ENCODE measurements at places on chromosomes 16 and 17.

DNA sequence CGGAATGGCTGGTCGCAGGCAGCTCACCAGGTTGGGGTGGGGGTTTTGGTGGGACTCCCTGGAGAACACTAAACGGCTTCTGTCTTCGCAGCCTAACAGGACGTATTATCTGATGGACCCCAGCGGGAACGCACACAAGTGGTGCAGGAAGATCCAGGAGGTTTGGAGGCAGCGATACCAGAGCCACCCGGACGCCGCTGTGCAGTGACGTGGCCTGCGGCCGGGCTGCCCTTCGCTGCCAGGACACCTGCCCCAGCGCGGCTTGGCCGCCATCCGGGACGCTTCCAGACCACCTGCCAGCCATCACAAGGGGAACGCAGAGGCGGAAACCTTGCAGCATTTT, 59.7 kb downstream of the PDPK1 start:
- no peak for DNase-seq

GRCh38 chr17:77450742-77451244, 310.0 kb downstream of the SEC14L1 start:
- no peak for DNase-seq

GRCh38 chr16:17334096-17334495, 136.7 kb downstream of the XYLT1 start:
- DNase-seq, result no peak

- DNase-seq, result no peak
Observed at GRCh38 chr17:76378548-76379274, 5.7 kb upstream of the SPHK1 start.

- DNase-seq, result no peak
Observed at GRCh38 chr16:10992112-10992511, 47.7 kb downstream of the CLEC16A start.

GRCh38 chr17:19390951-19391350, 4.0 kb upstream of the MFAP4 start:
- DNase-seq, result no peak

GRCh38 chr17:41480136-41480535, 815 bp downstream of the KRT35 start:
- no peak for DNase-seq

GRCh38 chr17:17870247-17870646, 33.5 kb upstream of the SREBF1 start:
- DNase-seq, result no peak

- no peak for DNase-seq
Observed at GRCh38 chr17:41258406-41258805, 3.2 kb downstream of the KRTAP9-9 start.

- DNase-seq, result no peak
Observed at GRCh38 chr16:15611610-15612009, 31.3 kb downstream of the MARF1 start.

GRCh38 chr16:77850636-77851333, 62.4 kb downstream of the VAT1L start:
- DNase-seq, result no peak

All from HL-60 (cell line).